NCI-H774 (cell line): ENCODE measurements at places on chromosomes 2 and 18.
A peak's percentile ranks its signal among the peaks of the same experiment; 100 is the strongest.

GRCh38 chr2:239724194-239724849 is 300.8 kb downstream of the NDUFA10 start:
- DNase-seq: no peak

DNA sequence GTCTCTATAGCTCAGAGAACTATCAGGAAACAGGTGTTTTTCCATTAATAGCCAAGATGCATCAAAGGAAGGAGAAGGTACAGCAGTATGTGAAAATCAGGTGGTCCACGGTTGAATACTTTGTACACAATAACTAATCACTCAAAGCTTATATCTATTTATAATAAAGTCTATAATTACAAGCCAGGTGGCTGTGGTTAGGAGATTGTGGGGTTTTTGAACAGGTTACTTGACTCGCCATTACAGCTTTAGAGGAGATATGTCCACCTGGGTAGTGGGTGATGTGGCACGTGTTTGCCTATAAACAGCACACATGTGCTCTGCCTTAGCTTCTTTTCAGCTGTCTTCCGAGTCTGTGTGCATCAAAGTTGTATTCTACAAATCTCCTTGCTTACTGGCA is 892.2 kb upstream of the ZEB2 start:
- no peak for DNase-seq

DNA sequence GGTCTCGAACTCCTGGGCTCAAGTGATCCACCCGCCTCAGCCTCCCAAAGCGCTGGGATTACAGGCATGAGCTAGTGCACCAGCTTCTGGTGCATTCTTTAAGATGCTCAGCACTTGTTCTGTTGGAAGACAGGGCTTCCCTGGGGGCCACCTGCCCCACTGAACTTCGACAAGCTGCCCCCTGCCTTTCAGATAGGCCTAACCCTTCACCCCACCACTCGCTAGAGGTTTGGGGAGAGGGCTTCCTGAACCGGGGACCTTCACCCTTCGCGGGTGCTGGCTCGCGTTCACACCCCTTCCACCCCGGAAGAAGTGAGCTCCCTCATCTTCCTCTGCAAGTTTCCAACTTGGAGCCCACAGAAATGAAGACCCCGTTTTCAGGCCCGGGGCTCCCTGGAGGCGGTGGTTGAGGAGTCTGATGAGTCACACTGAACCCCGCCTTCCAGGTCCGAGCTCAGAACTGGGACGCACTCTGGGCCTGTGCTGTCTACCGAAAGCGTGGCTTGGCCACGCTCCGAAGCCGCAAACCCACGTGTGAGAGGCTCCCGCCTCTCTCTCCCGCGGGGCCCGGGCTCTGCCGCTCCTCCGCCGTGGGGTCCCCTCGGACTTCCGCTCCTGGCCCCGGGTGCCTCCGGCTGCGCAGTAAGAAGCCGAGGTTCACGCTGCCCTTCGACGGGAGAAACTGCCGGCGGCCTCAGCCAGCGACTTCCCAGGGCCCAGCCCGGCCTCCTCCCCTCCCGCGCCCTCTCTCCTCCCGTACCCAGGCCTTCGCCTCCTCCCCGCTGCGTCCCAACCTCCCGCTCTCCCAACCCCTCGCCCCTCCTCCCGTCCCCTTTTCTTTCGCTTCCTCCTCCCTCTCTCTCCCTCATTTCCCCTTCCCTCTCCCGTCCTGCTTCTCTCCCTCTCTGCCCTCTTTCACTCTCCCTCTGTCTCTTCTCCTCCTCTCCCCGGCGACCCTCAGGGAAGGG is 47.5 kb upstream of the SP3 start:
- no peak for DNase-seq

DNA sequence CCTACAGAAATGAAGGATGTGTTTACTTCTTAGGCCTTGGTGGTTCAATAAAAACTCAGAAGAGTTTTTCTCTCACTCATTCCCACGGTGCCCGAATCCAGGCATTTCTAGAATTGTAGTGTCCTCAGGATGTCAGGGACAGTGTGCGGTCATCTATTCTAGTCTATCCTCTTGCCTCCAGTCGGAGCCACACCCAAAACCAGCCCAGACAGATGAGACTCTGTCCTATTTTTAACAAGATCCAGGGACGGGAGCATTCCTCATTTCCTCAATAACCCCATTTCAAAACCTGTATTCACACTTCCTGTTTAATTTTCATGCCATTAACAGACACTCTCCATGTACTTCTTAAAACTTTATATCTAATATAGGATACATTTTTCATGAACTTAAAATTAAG is 11.6 kb upstream of the RBMS1 start:
- DNase-seq: no peak

- no peak for DNase-seq
Observed at GRCh38 chr18:8450898-8451665, 158.2 kb upstream of the RAB12 start.

DNA sequence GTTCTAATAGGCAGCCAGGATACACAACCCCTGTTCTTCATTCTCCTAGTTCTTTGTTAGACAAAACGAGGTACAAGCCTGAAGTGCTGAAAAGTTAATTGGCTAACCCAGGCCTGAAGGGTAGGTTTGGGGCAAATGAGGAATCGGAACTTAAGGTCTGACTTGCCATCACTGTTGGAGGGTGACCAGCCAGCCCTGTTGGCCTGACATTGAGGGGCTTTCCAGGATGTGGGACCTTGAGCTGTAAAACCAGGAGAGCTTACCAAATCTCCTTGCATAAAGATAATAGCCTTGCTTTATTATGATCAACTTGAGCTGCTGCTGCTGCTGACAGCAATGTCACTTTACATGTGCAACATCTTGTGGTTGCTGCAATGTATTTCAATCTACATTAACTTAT is 256.0 kb downstream of the VAPA start:
- DNase-seq: no peak

DNA sequence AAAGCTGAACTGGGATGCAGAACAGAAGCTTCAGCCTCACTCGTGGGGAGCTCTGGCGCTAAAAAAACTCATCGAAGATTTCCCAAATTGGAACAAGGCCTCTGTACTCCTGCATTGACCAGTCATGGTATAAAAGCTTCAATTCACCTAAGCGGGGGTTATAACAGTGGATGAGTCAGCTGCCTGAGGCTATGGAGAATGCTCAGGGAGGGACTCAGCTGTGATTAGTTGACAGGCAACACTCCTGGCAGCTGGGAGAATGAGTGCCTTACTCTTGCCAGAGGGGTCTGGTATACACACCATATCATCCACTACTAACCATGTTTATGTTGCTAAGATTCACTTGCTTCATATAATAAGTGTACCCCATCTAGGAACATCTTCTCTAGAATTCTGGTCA is 350.6 kb upstream of the VRK2 start:
- no peak for DNase-seq

DNA sequence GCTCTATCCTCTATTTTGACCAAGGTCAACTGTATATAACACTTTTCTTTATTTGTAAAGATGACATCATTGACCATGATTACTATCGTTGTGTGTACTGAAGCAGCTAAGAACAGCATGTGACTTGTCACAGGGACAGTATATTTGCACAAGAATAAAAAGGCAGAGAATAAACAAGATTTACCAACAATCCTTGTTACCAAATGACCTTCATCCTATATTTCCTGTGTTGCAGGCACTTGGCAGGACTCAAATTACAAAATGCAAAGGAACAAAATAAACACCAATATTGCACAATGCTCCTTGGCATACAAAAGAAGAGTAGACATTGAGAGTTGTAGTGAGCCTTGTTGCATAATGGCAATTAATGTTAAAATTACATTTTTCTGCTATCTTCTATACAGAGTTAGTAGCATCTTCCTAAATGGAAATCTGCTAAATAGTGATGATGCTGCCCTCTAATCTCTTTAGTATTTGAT is 61.8 kb downstream of the RFTN2 start:
- peak; percentile 68 for DNase-seq

GRCh38 chr2:44793322-44793870 is 148.1 kb upstream of the SIX3 start:
- no peak for DNase-seq

DNA sequence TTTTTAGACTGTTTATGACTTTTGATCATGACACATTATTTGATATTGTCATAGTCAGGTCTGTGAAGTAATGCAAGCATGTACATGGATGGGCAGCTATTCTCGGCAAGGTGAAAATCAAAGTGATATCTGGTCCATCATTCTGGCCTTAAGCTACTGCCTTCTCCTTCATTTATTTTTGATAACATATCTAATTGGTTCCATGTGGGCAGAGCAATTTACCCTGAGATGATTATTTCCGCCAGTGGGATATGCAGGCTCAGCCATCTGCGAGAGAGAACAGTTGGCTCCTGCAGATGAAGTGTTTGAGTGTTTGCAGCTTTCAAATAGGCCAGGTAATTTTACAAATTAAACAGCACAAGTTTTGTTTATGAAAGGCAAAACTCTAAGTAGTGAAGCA is 116.4 kb downstream of the LYPD6 start:
- DNase-seq: no peak

DNA sequence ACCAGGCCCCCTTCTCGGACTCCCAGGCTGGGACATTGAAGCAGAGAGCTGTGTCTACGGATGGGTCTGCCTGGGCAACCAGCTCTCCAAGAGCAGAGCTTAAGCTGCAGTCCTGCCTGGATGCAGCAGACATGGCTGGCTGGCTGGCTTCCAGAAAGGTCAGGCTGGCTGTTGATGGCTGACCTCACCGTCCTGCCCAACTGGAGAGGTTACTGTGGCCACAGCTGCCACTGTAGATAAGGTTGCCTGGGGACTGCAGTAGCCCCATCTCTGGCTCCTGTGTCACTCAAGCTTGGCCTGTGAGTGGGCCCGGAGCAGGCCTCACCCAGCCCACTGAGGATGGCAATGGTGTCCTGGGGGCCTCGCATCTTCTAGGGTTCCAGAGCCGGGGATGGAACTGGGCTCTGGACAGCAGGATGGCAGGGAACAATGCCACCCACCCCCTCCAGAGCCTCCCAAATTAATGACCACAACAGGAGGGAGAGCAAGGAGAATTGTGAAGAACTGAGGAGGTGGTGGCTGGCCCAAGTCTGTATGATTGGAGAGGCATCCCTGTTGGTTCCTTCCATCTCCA is 37.0 kb upstream of the FOSL2 start:
- DNase-seq: no peak

GRCh38 chr18:44229693-44230108 is 451.0 kb upstream of the SETBP1 start:
- DNase-seq: no peak

- DNase-seq: no peak
Observed at GRCh38 chr18:77077941-77078689, 54.5 kb downstream of the MBP start.

- DNase-seq: no peak
Observed at GRCh38 chr2:64750001-64750816, 96.5 kb upstream of the SERTAD2 start.

DNA sequence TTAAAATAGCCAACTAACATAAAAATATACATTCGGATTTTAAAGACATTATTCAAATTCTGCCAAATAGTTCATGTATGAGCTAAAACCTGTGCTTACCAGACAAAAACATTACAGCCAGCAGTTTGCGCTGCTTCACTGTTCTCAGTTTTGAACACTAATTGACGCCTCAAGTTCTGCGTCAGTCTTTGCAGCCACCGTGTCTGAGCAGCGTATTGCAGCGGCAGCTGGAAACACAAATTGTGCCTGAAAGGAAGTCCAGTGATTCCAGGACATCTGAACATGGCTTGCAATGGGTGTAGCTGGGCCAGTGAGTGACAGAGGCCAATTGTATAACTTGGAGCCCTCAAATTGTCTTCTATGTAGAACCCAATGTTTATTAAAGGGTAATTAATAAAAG is 267.6 kb downstream of the TFCP2L1 start:
- DNase-seq: no peak

GRCh38 chr2:65660340-65660739 is 227.9 kb upstream of the SPRED2 start:
- no peak for DNase-seq

- peak; percentile 39 for DNase-seq
Observed at GRCh38 chr2:108988796-108989713, at the start of gene EDAR. EDAR (minus strand) TSS chr2:108989220; CDS start chr2:108931014, 58,206 bp downstream.

DNA sequence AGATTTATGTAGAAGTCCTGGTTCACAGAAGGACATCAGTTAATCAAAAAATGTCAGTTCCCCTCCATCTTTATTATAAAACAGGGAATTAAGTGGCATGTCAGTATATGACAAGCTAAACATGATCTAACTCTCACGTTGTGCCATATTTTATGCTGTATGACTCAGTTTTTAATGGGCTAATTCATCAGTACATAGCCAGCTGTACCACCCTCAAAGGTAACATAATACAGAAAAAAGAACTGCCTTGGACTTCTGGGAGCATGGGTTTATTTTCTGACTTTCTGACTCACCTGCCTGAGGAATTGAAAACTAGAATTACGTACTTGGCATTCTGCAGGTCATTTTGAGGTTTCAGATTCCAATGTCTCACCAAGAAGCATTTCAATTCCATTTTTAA is 135.7 kb downstream of the CMPK2 start:
- DNase-seq: no peak

DNA sequence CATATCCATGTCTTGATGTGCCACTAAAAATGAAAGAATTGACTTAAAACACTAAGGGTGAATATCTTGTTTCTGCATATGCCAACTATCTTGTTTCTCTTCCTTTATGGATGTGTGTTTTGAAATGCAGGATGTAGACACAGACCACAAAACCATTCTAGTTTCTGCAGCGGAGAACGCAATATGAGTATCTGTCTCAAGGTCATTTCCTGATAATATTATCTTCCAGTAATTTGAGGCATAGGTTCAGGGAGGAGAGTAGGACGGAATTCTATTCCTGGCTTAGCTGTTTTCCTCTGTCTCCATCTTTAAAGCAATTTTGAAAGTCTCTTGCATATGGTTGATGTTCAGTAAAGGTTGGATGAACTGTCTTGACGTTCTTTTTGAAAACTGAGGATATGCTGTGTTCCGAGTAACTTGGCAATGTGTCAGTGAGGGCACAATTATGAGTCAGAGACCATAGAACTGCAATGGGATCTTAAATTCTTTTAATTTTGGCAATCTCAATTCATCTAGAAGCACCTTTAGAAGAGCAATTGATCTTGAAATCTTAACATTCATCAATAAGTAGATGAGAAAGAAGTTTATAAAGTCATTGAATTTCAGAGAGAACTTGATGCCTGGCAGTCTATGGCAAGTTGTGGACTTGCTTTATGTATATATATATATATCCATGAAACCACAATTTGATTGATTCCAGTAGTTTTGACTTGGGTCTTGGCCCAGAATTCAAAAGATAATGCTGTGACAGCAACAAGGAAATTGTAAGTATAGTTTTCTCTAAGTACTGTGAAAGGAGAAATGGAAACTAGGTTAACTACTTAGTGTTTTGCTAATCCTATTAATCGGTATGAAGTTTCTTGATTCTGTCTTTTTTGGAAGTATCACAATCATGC is 24.8 kb downstream of the RAB27B start:
- DNase-seq: no peak

GRCh38 chr2:30385327-30385726 is 61.7 kb upstream of the LCLAT1 start:
- DNase-seq: no peak

GRCh38 chr2:44116319-44116718 is 52.4 kb upstream of the PPM1B start:
- DNase-seq: no peak

- DNase-seq: no peak
Observed at GRCh38 chr2:15421753-15422152, 139.4 kb downstream of the NBAS start.

DNA sequence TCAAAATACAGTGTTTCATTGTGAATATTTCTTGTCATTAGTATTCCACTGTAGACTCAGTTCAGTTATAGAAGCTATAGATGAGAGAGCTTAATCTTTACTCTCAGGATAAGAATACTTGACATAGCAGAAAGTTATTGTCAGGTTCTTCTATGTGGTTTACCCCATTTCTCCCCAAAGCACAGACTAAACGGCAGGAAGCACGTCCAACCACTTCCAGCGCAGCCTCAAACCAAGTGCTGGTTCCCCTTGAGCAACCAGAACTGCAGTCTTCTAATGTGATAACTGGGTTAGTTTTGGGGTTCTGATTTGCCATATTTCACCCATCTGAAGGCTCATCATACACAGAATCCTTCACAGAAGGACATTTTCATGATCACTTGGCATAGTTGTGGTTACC is 324.7 kb downstream of the SLC8A1 start:
- no peak for DNase-seq
